Stomach (tissue), 19 donors: ENCODE measurements at places on chromosomes 5 and 9. TPM values are rescaled to one million over a fixed set of nuclear protein-coding genes. Genes with fewer than 3 reads are reported as not detected.

Gene BHMT
- not detected for total RNA-seq

Gene FOXE1
- not detected for total RNA-seq

Gene PHF24
- 0.92 TPM for total RNA-seq

Gene DIMT1
- total RNA-seq = 2.0 TPM

Gene CD274
- total RNA-seq = 1.8 TPM

Gene PRUNE2
- 119 TPM for total RNA-seq

Gene CRHBP
- not detected for total RNA-seq

Gene RALGPS1
- total RNA-seq = 68.8 TPM
